ENCODE measurements at places on chromosomes 1 and 21. TPM values are rescaled to one million over a fixed set of nuclear protein-coding genes. Genes with fewer than 3 reads are reported as not detected.

Gene LCE2C
- total RNA-seq: not detected

Gene CNIH3
- total RNA-seq: 2.1 TPM

DNA sequence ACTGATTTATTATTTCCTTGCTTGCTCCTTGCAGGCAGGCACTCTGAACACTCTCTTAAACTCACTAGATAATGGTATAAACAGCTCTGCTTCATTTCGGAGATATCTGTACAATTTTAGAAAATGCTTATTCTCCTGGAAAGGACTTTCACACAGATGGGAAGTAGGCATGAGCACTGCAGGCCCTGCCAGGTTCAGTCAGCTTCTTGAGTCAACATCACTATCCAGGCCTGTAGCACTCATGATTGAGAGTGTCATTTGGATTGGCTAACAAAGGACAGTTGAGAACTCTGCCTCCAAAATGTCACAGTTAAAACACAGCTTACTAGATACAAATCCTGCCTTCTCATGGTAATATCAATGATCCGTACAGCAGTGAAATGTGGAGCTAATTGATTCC, 181.9 kb downstream of the CYYR1 start:
- ATAC-seq: no peak

Gene SH3BGRL3
- total RNA-seq: 242 TPM

Gene SLC27A3
- total RNA-seq: 16.1 TPM

Gene FAM72D
- 2.8 TPM for total RNA-seq

Gene OR2M3
- total RNA-seq: not detected

Gene CADM3
- total RNA-seq: 0.48 TPM

Gene RAB4A
- 58.5 TPM for total RNA-seq

- peak; percentile 27 for ATAC-seq
These were observed 344.3 kb downstream of the MATN1 start for GRCh38 chr1:30378991-30379581.

Gene NCF2
- 8.3 TPM for total RNA-seq

DNA sequence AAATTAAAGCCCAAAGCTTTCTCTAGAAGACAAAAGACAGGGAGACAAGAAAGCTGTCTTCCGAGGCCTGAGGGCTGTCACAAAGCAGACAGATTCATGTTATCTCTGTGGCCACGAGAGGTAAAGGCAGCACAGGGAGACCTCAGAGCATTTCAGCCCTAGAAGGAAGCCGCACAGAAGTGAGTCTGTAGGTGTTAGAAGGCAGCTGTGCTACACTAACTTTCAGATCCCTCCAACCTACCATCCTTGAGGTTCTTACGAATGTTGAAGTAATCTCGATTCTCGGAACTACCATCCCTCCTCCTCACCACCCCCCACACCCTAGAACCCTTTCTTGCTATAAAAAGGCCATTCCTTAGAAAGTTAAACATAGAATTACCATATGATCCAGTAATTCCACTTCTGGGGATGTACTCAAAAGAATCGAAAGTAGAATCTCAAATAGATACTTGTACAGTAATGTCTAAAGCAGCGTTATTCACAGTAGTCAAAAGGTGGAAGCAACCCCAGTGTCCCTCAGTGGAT, 21.5 kb upstream of the LYST start:
- ATAC-seq: no peak

DNA sequence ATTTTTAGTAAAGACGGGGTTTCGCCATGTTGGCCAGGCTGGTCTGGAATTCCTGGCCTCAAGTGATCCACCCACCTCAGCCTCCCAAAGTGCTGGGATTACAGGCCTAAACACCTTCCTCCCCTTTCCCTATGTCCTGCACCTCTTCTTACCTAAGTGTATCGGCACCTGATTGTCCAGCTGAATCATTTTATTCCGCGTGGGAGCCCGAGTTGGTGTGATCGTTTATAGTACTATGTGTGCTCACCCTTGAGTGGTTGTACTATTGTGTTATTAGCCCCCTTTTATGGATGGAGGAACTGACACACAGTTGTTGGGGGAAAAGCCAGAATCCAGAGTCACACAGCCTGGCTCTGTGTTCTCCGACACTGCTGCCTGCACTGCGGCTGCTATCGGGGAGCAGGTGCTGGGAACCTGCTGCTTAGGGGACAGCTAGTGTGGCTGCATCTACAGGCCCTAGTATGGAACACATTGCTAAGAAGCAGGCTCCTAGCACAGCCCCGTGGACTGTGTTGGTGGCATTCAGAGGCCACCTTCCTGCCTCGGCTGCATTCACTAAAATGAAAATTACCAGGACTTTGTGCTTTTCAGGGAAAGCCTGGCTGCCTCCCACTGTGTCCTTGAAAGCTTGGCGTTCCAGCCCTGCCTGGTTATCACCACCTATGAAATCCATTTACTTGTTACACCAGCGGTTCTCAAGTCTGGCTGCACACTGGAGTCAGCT, 21.6 kb downstream of the ENO1 start:
- peak; percentile 24 for ATAC-seq

DNA sequence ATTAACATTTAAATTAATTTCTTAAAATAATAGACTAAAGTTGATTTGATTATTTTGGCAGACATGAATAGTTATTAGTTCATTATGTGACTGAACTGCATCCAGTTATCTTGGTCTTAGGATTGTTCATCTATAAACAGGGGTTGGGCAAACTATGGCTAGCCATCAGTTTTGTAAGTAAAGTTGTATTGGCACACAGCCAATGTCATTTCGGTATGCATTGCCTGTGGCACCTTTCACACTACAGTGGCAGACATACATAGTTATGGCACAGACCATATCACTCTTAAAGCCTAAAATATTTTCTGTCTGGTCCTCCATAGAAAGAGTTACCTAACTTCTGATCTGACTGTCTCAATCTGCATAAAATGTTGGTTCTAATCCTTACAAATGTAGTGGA, 27.2 kb downstream of the ADGRL2 start:
- ATAC-seq: no peak

- ATAC-seq: no peak
These were observed 792.4 kb upstream of the ADGRL2 start for GRCh38 chr1:81008293-81008692.

Gene OR10Z1
- total RNA-seq: not detected

Gene MEGF6
- 12.5 TPM for total RNA-seq

Gene FCAMR
- 0.08 TPM for total RNA-seq

DNA sequence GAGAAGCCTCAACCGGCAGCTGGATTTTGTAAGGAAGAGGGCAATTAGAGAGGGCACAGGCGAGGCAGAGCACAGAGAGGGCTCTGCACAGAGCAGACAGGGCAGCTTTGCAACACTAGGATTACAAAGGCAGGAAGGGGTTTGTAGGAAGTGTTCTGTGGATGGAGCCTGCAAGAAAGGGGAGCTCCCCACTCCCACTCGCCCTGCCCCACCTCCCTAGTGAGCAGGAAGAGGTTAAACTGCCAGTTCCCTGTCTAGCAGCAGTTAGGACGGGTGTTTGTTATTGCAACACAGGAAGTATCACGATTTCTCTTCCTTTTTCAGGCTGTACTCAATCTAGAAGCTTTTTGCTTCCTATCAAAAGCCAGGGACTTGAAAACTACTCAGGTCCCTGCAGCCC, 63.3 kb upstream of the LRRC8D start:
- ATAC-seq: peak; percentile 46

- no peak for ATAC-seq
These were observed 1.1 kb upstream of the GNG12 start for GRCh38 chr1:67834246-67834877.

DNA sequence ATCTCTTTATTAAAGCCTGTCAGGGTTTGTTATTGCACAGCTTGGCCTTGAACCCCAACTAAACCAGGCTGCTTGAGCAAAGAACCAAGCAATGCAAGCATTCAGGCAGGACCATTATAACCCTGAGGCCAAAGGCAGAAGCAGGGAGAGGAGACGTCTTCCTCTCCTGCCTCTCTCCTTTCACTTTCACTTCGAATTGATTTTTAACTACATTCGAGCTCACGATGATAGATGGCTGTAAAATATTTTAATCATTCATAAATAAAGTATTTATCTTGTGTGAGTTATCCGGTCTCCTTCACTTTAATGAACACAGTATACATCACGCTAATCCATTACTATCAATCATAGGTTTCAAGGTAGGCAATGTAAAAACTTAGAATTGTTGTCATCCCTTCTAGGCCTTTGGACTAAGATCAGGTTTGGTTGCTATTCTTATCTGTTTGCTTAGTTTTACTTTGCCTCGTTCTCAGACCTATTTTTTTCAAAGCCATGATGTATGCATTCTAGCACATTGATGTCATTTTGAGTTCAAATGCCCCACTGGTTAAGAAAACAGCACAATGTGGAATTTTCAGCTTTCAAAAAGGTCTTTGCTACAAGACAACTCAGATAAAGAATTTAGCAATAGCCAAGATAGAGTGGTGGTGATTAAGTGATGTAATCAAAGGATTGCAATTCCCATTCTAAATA, 480.2 kb upstream of the RUNX1 start:
- no peak for ATAC-seq

Gene ADORA3
- total RNA-seq: 0.64 TPM

Gene PPP1R15B
- 27.5 TPM for total RNA-seq

DNA sequence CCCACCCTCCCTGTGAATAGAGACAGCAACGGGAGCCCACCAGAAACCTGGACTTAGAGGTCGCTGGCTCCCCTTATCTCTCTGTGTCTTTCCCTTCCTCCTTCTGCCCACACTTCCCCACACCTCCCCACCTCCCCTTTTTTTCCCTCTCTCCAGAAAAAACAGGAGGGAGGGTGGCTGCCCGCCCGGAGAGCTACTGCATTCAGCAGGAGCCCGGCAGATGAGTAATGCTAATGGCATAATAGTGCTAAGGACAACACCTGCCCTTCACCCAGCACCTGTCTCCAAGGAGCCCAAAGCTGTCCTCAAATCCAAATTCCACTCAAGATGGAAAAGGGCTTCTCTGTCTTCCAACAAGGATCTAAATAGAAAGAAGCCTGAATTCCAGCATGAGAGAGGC, 11.4 kb upstream of the PRELP start:
- ATAC-seq: no peak

DNA sequence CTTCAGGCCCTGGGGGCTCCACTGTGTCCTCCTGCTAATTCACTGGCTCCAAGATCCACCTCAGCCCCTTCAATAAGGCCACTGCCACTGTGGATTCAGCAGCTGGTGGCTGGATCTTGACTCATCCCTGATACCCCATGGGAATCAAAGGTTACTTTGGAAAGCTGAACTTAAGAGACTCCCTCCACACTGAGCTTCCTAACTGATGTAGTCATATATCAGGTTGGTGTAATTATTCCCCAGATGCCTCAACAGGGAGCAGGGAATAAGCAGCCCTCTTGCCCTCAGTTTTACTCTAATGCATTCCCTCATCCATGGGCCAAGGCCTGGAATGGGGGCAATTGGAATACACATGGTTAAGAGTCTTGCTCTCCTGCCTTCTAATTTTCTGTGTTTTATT, 164.6 kb downstream of the FASLG start:
- ATAC-seq: no peak

Gene FMN2
- not detected for total RNA-seq

GRCh38 chr1:162916407-162916806, 55.4 kb upstream of the CCDC190 start:
- no peak for ATAC-seq

DNA sequence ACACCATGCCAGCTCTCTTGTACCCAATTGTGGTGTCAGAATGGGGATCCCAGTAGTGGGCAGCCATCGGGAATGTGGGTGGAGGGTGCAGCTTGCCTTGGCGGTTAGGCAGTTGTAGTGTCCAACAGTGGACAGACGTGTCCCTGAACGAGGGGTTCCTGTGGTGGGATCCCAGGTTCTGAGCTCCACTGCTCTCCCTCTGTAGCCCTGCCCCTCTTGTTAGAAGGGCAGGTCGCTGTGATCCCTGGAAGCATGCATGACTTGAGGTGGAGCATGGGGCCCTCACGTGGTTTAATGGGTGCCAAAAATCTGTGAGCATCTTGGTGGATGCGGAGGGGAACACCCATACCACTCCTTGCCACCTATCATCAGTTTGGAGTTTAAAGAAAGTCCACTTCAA, 4.3 kb downstream of the GALNT2 start:
- ATAC-seq: no peak

Gene PYHIN1
- 0.44 TPM for total RNA-seq

- no peak for ATAC-seq
These were observed 8.0 kb upstream of the SIM2 start for GRCh38 chr21:36690628-36691554.

Gene WNT9A
- total RNA-seq: 3.1 TPM

DNA sequence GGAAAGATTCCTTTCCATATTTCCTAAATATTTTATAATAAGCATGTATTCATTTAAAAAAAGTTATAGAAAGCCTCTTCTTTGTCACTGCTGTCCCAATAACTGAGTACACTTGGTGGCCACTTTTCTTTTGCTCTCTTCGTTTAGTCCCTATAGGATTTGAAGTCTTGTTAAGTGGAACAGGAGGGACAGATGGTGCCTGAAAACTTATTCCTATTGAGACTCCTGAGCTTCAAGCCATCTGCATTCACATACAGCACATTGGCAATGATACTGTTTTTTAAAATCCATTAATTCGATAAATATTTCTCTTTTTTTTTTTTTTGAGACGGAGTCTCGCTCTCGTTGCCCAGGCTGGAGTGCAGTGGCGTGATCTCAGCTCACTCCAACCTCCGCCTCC, 2.0 kb upstream of the ZBTB40 start:
- no peak for ATAC-seq

GRCh38 chr1:112935461-112936111, 20.4 kb downstream of the SLC16A1 start:
- ATAC-seq: peak; percentile 83

- ATAC-seq: peak; percentile 75
These were observed 137.1 kb downstream of the CAMTA1 start for GRCh38 chr1:6922096-6922931.

- ATAC-seq: no peak
These were observed 121.0 kb upstream of the UBE2U start for GRCh38 chr1:64082459-64082858.

- no peak for ATAC-seq
These were observed 179.9 kb downstream of the HMCN1 start for GRCh38 chr1:185914089-185914488.

DNA sequence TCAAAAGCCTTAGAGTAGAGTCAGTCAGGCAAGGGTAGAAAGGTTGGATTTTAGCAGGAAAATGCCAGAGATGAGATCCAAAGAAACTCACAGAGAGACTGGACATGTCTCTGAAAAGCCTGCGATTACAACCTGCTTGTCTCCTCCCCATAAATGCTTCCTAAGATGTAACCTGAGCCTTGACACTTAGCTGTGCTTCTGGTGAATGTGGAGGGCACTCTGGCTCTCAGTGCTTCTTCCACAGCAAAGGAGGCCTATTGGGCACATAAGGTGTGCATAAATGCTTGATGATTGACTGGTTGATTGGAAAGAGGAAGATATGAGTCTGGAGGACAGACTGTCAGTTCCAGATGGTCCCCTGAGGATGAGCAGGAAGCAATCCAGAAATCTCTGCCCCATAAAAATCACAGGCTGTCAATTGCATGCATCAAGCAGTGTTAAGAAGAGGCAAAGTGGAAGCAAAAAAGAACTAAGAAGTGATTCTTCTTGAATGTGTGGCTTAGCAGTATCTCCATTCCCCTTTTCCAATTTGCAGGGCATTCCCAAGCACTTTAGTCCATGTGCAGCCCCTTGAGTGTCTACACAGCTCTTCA, 236.2 kb upstream of the RRP15 start:
- no peak for ATAC-seq

- ATAC-seq: no peak
These were observed 1.0 kb upstream of the JAK1 start for GRCh38 chr1:64967381-64967780.

All from esophagus mucosa (tissue), 1 donor.